ENCODE measurements at places on chromosomes 12 and 14.

DNA sequence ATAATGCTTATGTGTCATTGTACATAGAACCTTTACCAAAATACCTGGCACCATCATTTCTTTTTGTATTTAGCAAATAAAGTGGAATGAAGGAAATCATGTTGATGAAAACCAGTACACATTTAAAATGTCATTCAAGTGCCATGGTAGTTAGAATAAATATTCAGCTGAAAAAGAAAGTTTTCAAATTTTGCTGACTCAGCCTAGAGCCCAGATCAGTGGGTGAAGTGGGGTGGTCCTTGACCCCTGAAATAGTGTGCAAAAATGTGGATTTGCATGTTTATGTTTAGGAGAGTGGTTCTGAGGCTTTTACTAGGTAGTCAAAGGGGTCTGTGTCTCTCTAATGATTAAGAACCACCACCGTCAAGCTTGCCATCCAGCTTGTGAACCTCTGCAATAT lies 418.7 kb downstream of the ETNK1 start:
- ATAC-seq = no peak

DNA sequence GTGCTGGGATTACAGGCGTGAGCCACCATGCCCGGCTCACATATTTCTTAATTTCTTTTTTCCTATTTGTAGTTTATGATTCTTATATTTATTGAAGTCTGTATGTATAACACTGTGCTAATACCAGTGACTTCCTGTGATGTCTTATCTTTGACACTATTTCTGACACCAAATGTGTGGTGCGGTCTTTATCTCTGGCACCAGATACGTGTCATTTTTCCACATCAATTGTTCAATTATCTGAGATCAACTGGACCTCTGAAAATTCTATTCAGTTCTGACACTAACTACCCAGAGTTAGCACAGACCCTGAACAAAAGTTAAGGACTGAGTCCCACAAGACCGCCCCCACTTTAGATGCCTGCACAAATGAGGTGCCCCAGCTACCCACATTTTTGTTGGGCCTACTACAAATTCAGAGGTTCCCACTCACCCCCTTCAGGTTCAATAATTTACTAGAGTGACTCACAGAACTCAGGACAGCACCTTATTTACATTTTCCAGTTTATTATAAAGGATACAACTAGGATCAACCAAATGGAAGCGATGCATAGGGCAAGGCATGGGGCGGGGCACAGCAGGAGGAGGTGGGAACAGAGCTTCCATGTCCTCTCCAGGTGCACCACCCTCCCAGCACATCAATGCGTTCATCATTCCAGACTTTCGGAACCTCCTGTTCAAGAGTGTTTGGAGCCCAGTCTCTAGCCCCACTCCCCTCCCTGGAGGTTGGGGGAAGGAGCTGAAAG lies 11.6 kb upstream of the SRSF9 start:
- no peak for ATAC-seq

- ATAC-seq = no peak
Observed at GRCh38 chr12:97075934-97076630, 169.0 kb downstream of the NEDD1 start.

DNA sequence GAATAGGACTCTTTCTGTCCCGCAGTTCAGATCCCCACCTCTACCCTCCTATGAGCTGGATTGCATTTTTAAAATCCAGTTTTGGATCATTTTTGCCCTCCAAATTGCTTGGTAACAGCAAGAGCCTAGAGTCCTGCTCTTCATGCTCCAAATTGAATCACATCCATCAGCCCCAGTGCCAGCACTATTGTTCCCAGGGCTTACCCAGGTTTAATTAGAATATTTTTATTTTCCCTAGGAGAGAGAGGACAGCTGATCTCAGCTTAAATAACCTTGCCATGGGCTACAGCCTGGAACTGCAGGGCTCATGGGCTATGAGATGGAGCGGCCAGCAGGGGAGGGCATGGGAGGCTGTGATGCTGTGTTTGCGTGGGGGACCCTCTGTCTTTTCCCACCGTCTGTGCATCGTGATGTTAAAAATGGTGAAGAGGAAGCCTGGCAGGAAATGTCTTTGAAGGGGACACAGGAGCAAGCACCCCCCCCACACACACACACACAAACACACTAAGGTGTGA lies 59.4 kb upstream of the WSCD2 start:
- ATAC-seq = no peak

GRCh38 chr12:6554168-6555017 lies 1.4 kb downstream of the IFFO1 start:
- ATAC-seq = peak; percentile 59

DNA sequence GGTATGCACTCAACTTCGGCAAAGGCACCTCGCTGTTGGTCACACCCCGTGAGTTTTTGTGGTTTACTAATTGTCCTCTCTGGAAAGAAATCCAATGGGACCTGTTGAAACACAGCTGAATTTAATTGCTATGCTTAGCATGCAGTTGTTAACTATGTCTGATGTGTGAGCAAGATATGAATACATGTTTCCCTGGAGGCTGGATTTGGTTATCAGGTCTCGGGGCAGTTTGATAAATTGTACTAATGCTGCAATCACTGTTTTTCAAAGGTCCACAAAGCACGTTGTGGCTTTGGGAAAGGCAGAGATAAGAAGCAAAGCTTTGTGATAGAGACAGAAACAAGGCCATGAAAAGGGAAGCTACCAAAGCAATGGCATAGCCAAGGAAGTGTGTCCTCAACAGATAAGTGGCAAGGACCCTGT lies 91.3 kb downstream of the DAD1 start:
- no peak for ATAC-seq

GRCh38 chr14:34507884-34508283 lies 31.6 kb downstream of the EAPP start:
- no peak for ATAC-seq

- ATAC-seq = no peak
Observed at GRCh38 chr14:22884076-22884737, 1.2 kb downstream of the REM2 start.

DNA sequence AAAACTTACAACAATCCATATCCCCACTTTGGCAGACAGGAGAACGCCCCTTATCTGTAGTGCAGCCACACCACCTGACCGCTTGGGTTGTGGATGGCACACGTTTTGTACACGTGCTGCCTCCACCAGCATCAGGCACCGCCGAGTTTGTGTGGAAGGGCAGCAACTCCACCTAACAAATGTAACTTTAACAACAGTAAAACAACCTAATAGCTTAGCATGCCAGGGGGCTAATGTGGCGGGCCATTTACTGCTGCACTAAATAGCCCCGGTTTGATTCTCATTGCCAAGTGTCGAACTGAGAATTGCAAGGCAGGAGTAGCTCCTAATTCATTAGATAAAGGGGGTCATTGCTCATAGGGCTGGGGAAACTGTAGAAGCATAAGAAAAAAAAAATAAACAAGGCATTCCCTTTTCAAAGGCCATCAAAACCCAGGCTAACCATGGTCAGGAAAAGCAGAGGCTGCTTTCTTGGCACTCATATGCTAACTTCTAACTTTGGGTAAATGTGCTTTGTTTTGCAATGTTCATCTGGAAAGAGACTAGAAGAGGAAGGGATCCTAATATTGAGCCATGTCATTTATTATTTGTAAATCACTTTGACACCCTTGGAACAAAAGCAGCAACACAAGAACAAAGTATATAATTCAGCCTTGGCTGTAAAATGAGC lies 279.7 kb upstream of the SOX5 start:
- no peak for ATAC-seq

DNA sequence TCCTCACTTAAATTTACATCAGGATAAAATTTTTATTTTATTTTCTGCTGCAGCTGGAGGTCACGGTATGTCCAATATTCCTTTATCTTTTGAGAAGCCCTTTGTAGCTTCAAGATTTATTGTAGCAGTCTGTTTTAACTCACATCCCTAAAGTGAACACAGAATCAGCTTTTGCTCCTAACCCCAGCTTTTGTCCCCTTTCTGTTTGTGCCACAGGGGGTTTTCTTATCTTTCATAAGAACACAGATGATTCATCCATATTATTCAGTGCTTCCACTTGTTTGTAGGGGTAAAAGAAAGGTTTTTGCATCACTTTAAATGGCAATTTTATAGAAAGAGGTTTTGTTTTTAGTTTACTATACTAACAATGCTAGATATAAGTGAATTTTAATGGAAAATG lies 21.8 kb upstream of the PIK3C2G start:
- ATAC-seq = no peak

DNA sequence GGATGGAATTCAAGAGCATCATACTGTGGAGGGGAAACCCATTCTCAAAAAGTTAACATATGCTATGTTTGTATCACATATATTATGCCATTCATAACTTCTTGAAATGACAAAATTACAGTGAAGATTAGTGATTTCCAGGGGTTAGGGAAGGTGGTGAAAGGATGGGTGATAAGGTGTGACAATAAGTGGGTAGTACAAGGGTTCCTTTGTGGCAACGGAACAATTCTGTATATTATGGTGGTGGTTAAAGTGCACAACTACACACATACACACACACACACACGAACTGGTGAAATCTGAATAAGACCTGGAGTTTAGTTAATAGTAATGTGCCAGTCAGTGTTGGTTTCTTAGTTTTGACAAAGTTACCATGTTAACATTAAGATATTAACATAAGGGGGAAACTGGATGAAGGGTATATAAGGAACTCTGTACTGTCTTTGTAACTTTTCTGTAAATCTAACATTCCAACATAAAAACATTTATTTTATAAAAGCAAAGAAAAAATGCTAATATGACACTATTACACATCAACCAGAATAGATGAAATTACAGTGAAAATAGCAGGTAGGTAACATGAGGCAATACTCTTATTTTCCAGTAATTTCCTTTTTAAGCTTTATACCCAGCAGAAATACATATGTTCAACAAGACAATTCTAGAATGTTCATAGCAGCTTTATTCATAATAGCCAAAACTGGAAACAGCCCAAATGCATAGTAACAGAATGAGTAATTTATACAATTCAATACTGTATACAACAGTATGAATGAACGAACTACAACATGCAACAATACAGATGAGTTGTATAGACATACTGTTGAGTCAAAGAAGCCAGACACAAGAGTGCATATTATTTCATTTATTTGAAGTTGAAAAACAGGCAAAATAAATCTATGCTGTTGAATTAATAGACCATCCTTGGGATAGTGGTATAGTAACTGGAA lies 44.0 kb upstream of the OR5AU1 start:
- peak; percentile 45 for ATAC-seq

- no peak for ATAC-seq
Observed at GRCh38 chr14:56782711-56783110, 27.6 kb downstream of the OTX2 start.

DNA sequence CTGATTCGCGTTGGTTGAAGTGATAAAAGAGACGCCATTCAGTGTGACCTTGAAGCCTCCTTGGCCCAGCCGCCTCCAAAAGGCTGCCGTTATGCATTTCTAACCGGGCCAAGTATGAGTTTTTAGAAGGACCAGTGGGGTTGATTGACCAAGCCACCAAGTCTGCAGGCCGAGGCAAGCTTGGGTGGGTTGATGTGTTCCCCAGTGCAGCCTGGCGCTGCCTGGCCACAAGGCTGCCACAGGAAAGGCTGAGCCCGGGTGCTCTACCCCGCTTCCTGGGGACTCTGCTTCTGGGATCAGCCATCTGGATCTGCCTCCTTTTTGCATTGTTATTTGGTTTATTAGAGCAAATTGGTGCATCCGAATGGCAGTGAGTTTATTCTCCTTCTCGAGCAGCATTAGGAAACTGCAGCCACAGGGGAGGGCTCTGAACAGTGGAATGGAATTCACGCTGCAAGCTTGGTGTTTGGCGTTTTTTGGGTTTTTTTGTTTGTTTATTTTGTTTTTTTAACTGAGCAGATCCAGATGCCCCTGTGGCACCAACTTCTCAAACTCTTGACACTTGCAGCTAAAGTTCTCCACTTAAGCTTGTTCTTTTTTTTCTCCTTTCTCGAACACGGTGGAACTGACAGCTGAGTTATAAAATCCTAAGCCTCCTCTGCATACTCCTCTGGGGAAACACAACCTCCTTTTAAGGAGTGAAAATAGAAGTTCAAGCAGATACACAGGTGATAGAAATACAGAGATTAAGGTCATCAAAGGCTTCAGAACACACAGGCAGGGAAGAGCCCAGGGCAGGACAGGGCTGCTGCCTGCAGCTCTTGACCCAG lies 145.4 kb upstream of the FKBP4 start:
- no peak for ATAC-seq

GRCh38 chr12:104534162-104534856 lies 77.6 kb downstream of the CHST11 start:
- no peak for ATAC-seq

- no peak for ATAC-seq
Observed at GRCh38 chr12:77830583-77831351, at the start of gene NAV3. TSS of gene NAV3 (plus strand) at chr12:77830894. CDS start at chr12:77831462, 568 bp downstream.

- ATAC-seq = no peak
Observed at GRCh38 chr12:124352839-124353238, 57.9 kb downstream of the RFLNA start.

DNA sequence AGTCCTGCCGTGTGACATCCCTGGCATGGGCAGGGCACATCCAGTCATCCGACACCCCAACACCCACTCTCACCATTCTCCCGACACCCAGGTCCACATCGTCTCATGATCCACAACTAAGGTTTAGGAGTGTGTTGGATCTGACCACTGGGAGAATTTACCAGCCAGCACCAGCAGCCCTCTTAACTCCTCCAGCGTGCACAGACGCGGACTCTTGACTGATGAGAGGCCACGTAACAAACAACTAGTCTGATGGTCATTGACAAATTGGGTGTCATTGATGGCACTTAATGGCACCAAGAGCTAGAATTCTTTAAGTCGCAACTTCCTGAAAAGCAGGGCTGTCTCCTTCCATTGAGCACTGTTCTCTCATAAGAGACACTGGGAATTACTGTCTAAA lies 203.0 kb upstream of the SFSWAP start:
- ATAC-seq = no peak

DNA sequence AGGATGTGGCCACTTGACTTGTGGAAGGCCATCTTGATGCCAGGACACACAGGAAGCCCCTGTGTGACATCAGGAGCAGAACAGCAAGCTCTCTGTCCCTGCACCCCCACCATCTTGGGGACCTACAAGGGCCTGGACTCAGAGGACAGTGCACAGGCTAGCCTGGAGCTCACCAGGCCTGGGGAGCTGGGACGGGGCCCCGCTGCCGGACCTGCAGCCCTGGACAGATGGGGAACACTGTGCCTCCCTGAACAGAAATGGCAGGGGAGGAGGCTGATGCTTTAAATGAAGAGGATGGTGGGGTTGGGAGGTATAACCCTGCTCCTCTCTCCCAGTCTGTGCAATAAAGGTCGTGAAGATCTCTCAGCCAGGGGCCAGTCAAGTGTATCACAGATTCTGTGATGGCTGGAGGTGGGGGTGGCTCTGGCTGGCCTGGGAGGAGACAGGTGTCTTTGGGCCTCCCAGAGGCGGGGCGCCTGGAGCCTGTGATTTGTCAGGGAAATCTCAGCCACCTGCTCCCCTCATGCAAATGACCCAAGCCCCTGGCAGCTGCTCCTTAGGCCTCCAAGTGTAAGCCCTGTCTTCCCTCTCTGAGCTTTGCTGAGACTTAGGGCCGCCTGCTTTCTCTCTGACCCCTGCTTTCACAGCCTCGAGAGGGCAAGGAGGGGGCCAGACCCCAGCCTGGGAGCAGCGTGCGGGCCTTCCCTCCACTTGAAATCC lies 1.1 kb upstream of the GNB3 start:
- no peak for ATAC-seq

DNA sequence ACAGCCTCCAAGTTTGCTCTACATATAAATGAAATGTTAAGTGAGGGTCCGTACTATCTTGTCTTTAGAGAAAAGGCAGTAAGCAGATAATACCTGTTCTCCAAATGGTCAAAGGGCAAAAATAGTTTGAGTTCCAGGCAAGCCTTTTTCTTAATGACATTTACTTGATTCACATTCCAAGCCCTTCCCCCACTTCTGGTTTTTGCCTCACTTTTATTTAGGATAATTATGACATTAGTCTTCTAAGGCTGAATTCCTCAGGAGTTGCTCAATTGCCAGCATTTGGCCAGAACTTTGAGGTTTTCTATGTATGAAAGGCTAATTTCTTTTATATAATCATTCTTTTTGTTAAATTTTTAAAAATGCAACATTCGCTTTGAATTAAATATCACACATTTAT lies 62.5 kb upstream of the DUSP6 start:
- ATAC-seq = no peak

All from activated T-helper 17 cell treated with anti-CD3 and anti-CD28 coated beads, Interleukin-2, amount 50 U/mL, for 72 hours (primary cell).